GM06990 (cell line): ENCODE measurements at places on chromosomes 2 and 18.

GRCh38 chr18:73942081-73942625 is 205.5 kb downstream of the FBXO15 start:
- no peak for DNase-seq

- DNase-seq = no peak
Measured at GRCh38 chr2:133437492-133437891, 130.8 kb downstream of the NCKAP5 start.

GRCh38 chr2:30645081-30645744 is 162.0 kb downstream of the CAPN13 start:
- no peak for DNase-seq

DNA sequence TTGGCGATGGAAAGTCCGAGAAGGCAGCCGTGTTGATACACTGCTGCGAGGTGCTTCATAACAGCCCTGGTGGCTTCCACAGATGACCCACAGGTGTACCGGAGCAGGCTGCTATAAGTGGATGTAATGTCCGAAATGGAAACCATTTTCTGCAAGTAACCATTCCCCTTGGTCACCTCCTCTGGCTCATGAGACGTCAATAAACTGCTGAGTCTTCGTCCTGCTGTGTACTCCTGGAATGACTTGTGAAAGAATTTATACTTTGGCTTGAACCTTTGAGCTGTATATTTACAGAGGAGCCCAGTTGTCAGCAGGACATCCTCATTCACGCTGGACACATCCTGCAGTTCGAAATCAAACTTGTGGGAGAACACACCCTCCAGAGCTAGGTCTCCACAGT is 14.4 kb downstream of the NLRC4 start:
- DNase-seq = no peak

DNA sequence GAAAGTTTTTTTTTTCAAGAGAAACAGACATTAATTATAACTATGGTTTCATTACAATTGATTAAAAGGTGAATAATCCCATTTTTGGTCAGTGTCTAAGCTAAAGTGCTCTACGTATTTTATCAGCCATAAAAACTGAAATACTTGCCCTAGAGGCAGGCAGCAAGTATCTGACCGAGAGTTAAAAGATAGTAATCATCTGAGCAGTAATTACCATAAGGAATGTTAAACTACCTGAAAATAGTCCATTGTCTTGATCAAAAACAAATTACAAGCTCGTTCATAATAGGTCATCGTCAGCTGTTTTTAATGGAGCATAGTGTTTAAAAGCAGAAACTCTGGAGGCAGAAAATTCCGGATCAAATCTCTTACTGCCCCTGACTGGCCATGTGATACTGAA is 105.7 kb upstream of the ZEB2 start:
- DNase-seq = no peak

- DNase-seq = no peak
Measured at GRCh38 chr2:231692847-231693246, 15.5 kb upstream of the PTMA start.

GRCh38 chr2:240749516-240749915 is 57.9 kb downstream of the AQP12A start:
- no peak for DNase-seq

- no peak for DNase-seq
Measured at GRCh38 chr2:217899231-217900009, 103.4 kb downstream of the TNS1 start.

DNA sequence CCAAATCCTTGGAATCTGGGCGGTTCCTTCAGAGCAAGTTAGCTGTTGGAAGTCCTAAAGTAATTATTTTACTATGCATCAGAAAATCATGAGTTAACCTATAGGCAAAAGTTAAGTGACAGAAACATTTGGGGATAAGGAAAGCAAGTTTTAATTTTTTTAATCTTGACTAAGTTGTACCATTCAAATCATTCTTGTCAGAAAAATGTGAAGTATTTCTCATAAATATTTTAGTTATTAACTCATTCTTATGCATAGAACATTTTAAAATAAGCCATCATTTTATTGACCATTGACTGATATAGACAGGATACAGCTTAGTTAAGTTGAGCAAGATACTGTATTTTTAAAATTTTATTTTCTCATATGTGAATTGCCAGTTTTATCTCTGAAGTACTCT is 98.2 kb upstream of the FOSL2 start:
- no peak for DNase-seq

- DNase-seq = no peak
Measured at GRCh38 chr2:120209427-120210269, 13.6 kb downstream of the TMEM185B start.

- DNase-seq = no peak
Measured at GRCh38 chr2:239240414-239240881, 160.4 kb downstream of the HDAC4 start.

GRCh38 chr2:180416627-180417026 is 409.5 kb upstream of the CWC22 start:
- DNase-seq = no peak

GRCh38 chr2:210028178-210028577 is 25.7 kb downstream of the RPE start:
- no peak for DNase-seq

DNA sequence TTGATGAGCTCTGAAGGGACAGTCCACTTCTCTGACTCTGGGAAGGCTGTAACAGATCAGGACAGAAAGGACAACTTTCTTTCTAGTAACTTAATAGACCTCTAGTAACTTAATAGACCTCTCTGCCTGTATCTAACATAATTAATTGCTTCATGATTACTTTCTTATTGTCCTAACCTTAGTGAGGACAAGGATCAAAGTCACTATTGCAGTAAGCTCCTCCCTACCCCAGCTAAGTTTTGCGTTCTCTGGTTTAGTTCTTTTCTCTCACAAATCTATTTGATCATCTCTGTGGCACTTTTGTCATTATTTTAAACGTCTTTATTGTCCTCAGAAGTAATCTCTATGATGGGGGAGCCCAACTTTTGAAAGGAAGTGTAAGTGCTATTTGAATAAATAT is 125.5 kb upstream of the UGP2 start:
- no peak for DNase-seq

DNA sequence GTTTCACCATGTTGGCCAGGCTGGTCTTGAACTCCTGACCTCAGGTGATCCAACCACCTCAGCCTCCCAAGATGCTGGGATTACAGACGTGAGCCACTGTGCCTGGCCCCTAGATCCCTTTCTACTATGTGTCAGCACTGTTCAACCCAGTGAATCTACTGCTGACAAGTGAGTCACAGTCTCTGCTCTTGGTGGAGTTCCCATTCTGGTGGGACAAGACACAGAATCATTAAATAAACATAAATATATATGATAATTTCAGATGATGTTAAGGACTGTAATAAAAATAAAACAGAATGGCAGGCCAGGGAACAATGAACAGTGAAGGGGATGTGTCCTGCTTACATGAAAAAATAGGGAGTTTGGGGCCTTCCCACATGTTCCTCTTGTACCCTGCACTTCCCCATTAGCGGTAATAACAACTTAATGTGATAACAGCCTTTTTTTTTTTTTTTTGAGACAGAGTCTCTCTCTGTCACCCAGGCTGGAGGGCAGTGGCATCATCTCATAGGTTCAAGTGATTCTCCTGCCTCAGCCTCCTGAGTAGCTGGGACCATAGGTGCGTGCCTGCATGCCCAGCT is 112.2 kb downstream of the CPO start:
- DNase-seq = no peak

DNA sequence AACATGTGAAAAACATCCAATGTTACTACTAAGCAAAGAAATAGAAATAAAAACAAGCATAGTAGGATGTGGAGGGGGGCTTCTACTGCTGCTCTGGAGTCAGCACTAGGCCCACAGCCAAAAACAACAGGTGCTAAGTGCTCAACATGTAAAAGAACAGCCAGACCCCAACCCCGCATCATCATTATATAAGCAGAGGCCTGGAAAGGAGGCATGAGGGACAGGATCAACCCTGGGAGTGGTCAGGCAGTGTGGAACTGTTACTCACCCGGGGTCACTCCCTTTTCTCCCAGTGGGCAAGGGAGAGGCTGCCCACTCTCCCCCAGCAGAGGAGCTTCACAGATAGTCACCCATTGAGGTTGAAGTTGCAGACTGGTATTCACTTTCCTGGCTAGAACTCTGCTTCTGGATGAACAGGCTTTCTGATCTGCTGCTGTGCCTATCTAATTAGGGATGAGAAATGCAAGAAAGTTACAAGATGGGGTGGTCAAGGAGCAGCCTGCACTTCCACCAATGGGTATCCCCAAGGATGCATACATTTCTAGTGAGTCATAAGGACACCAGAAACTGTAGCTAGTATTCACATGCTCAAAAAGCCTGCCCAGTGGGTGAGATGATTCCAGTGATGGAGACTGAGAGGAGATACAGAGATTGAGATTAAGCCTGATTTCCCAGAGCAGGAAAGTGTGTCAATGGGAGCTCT is 480.1 kb upstream of the TCF4 start:
- DNase-seq = no peak

- no peak for DNase-seq
Measured at GRCh38 chr18:26721854-26722564, 143.5 kb downstream of the AQP4 start.

DNA sequence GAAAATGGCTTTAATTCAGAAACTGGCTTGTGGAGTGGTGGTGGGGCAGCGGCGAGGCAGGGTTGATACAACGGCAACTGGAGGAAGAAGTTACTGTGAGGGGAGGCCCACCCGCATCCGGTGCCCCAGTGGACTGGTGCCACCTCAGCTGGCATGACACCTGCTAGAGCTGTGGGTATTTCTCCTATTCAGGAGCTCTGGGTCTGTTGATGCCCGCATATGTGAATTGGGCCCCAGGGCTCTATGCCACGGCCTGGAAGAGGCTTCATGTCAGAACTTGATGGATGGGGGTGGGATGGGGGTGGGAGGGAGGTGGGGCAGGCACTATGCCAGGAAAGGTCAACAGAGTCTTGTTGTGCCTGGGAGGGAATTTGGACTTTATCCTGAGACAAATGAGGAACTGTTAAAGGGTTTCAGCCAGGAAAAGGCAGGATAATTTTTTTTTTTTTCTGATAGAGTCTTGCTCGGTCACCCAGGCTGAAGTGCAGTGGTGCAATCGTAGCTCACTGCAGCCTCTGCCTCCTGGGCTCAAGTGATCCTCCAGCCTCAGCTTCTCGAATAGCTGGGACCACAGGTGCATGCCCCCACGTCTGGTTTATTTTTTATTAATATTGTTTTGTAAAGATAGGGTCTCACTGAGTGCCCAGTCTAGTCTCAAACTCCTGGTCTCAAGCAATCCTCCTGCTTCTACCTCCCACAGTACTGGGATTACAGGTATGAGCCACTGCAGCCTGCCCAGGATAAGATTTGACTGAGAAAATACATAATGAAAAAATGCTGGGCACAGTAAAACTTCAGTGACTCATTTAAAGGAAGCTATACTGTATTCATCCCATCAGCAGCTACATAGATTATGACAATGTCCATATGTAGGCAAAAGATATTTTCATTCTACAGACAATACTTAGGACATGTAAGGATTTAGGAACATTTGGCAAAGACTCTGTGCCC is 52.6 kb downstream of the SH2D6 start:
- DNase-seq = no peak

DNA sequence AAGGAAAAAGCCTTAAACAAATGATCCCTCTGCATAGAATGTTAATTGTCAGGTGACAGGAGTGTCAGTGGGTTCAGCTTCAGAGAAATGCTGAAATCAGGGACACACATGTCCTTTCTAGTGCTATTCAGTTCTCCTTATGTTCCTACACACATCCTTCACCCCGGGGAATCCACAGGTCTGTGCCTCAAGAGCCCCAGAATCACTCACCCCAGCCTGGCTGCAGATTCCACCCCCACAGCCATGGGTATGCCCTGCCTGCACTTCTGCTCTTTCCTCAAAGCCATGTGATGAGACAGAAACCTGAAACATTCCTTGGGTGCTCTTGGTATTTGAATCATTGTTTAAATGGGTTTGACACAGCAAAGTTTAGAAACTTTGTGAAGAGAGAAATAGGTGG is 27.4 kb upstream of the FZD7 start:
- no peak for DNase-seq

DNA sequence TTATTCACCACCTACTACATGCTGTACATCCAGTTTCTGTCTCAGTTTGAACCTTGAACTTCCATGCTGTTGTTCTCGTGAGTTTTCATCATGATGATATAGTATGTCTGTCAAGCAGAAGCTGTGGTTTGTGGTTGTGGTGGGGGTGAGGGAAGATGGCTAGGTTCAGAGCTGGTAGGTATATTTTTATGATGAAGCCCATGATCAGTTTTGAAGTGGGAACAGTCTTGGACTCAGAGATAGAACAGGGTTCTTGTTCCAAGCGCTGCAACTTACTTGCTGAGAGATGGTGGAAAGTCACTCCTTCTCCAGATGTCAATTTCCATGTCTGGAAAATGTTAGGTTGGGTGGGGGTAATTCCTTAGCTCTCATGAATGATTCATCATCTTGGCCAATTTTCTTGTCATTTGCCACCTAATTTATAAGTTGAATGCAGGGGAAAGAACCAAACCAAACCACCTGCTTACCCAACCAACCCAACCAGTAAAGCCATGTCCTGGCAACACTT is 21.6 kb downstream of the PMAIP1 start:
- DNase-seq = peak; percentile 55

DNA sequence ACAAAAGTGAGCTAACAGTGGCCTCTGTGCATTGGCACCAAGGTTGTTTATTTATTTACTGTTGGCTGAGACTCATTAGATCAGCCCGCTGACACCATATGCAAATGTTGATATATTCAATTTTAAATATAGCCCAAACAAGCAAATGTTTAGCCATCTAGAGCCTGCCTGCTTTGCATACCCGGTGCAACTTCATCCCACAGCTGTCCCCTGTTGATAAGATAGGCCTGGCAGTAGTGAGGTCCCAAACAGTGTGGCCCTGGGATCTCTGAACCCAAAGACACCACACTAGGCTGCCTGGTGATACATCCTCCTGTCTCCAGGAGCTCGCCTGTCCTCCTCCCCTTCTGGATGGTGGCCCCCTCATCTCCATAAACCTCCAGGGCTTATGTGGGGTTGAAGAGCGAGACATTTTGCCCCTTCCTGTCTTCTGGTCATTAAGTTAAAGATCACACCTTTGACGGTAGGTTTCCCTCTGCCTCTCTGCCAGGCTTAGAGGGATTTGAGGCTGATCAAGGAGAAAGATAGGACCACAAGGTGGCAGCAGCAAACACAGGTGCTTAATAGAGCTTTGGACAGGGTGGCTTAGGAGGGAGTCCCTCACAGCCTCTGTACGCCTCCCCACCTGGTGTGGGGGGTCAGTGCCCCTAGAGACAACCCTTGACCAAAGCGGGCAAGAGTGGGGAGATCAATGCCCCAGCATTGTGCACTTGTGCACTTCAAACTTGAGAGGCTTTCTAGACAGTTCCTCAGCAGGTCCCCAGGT is 23.7 kb upstream of the MYO5B start:
- peak; percentile 50 for DNase-seq

- no peak for DNase-seq
Measured at GRCh38 chr2:52428224-52428623, 1339.4 kb upstream of the CHAC2 start.
